COR-L47 (cell line): ENCODE measurements at places on chromosomes 12 and 14.

GRCh38 chr12:111607239-111607638 lies 8.1 kb upstream of the ATXN2 start:
- no peak for DNase-seq

DNA sequence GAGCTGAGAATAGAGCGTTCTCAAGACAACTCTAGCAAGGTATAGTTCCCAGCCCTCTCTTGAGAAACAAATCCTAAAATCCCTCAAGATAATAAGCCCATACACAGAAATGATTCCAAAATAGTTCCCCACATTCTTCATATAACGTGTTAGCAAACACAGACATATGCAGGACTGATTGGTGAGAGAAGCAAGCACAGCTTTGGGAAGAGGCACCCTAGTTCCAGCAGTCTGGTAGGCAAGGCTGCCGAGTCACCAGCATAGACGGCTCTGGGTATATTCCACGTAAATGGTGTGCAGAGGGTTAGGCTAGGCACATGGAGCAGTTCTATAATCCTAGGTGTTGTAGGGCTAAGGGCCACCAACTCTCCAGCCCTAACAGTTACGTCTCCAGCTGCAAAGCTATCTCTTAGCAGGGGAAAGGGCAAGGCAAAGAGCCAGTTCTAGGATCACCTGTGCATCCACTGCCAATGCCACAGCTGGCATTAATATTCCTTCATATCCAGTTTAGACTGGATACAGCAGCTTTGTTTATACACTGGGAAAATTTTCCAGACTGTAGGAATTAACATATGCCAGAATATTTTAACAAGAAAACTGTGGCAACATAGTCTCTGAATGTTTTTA lies 52.9 kb downstream of the SH2B3 start:
- DNase-seq = no peak

DNA sequence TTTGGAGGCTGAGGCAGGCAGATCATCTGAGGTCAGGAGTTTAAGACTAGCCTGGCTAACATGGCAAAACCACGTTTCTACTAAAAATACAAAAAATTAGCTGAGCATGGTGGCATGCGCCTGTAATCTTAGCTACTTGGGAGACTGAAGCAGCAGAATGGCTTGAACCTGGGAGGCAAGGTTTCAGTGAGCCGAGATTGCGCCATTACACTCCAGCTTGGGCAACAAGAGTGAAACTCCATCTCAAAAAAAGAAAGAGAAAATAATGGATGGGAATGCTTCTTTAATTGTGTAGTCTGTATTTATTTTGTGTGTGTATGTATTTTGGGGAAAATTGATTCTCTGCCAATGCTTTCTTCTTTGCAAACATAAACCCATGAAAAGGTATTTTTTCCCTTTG lies 32.5 kb downstream of the SRGAP1 start:
- no peak for DNase-seq

GRCh38 chr12:2640709-2641108 lies 154.1 kb upstream of the FKBP4 start:
- no peak for DNase-seq

DNA sequence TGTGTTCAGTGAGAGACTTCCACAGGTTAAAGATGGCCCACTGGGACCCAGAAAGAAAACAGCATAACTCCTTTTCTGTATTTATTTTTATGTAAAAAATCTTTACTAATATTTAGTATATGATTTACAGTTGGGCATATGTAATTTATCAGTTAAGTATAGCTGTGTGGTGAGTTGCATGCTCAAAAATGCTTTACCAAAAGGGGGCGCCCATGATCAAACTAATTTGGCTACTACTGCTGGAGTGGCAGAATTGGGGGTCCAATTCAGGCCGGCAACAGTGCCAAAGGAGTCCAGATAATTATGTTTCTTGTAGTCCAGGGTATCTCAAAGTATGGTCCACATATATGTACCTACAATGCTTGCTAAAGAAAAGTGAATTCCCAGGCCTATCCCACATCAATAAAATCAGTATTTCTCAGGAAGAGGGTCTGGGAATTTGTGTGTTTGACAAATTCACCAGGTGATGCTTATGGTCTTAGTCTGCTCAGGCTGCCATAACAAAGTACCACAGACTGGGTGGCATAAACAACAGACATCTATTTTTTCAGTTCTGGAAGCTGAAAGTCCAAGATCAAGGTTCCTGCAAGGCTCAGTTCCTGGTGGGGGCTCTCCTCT lies 152.0 kb downstream of the KTN1 start:
- DNase-seq = no peak

GRCh38 chr12:84502907-84503787 lies 409.5 kb downstream of the SLC6A15 start:
- DNase-seq = peak; percentile 62

DNA sequence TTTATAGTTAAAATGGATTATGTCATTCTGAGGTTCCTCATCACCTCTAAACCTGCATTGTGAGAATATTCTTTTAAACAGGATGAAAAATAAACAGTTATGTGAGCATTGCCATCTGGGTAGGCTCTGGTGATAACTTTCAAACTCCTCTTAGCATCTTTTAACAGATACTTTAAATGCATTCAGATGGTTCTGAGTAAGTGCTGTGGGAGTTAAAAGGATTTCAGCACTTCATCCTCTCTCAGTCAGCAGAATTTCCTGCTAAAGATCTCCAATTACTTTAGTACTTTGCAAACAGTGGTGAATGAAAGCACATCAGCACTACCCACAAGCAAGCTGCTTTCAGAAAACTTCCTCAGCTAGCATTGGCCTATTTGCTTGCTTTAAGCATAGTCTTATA lies 59.3 kb upstream of the TMTC1 start:
- no peak for DNase-seq

DNA sequence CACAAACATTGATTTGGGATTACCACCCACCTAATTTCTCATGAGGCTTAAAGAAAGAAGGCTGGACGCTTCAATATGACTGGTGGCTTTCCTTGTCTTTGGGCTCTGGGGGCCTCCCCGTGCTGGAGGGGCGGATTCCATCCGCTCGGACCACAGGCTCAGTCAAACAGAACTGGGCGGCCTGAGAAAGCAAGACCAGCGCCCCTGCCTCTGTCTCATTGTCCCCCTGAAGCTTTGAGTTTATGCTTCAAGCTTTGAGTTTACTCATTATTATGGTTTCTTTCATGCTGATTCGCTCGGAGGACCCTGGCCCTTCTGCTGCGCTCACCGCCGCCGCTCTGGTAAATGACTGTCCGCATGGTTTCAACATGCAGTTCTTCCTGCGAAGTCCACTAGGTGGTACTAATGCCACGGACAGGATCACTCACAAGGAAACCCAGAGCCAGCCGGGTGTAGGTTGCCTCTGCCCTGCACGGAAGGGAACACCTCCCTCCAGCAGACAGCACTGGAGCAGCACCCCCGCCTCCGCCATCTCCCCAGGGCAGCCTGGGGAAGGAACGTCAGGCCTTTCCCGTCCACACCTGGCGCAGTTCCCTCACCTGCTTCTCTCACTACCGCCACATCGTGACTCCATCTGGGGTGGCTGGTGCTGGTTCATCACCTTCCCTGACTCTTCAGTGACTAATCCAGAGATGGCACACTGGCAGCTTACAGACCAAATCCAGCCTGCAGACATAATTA lies 13.2 kb upstream of the TIGAR start:
- DNase-seq = peak; percentile 67

DNA sequence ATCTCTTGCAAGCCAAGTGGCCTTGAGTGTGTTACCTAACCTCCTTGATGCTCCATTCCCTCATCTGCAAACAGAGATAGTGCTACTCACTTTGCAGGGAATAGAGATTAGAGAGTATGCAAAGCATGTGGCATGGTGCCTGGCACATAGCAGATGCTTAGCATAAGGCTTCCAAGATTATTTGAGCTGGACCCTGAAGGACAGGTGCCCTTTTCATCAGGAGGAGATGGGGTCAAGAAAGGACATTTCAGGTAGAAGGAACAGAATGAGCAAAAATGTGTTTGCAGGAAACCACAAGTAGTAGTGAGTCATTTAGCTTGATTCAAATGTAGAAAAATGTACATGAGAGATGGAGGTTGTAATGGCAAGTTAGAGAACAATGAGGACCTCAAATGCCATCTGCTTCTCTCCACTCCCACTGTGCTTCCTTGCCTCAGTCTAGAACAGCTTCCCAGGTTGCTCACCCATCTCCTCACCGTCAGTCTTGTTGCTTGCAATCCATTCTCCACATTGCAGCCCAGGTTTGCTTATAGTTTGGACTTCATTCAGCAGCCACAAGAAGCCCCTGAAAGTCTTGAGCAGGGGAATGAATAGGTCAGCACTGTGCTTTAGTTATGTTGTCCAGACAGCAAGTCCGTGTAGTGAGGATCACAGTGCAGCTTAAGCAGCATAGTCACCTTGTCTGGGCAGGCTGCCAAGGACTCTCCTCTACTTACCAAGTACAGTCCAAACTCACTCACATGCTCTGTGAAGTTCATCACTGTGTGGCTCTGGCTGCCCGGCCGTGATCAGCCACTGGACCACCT lies 536.3 kb upstream of the CCDC196 start:
- peak; percentile 64 for DNase-seq
